ENCODE measurements at places on chromosomes 12 and 14. TPM values are rescaled to one million over a fixed set of nuclear protein-coding genes. Genes with fewer than 3 reads are reported as not detected.

The PLCZ1 gene
- total RNA-seq: not detected

DNA sequence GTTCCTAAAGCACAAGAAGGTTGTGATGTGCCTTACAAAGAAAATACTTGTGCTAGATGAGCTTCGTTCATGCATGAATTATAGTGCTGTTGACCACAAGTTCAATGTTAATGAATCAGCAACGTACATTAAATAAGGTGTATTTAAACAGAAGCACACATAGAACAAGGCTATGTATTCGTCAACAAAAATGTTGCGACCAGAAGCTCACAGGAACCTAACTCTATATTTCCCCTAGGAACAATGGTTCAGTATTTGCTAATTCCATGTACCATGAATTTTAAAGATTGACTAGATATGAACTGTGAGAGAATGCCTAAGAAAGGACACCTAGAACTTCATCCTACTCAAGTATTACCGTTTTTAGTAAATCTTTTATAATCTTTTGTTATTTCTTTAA lies 149.6 kb downstream of the ITPR2 start:
- H3K27me3 ChIP-seq: no peaks in the 10 kb centered on the region
- DNase-seq: no peak
- peaks cover 16% of the 10 kb centered on the region for H3K4me1 ChIP-seq
- no peak overlapping the region for H3K4me3 ChIP-seq
- no peaks in the 10 kb centered on the region for H3K36me3 ChIP-seq

DNA sequence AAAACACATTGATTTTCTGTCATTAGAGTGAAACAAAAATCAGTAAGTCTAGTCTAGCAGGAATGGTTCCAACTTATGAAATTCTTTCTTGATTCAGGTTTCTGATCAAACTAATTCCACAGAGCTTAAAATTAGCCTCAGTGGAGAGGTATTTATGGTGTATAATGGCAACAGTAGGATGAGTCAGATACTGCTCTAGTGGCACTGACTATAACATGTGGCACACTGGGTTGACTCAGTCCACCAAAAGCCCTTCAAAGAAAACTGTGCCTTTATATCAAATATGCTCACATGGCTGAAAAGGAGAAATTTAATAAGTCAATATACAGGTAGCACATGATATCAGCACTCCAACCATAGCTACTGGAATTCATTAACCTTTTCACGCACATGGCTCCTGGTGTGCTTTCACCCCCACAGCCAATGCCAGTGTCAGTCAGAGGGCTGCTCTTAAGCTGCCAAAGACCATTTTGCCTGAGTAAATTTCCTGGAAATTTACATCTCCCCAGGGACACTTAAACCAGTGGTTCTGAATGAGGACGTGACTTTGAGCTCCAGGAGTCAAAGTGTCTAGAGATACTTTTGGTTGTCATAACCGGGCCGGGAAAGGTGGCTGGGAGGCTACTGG lies 21.7 kb upstream of the CATSPERB start:
- DNase-seq: no peak
- no peak overlapping the region for H3K27ac ChIP-seq
- no peaks in the 10 kb centered on the region for H3K4me1 ChIP-seq

- H3K36me3 ChIP-seq: no peaks in the 10 kb centered on the region
- H3K27me3 ChIP-seq: no peaks in the 10 kb centered on the region
- H3K27ac ChIP-seq: no peak overlapping the region
- H3K4me1 ChIP-seq: no peaks in the 10 kb centered on the region
These were observed 593.0 kb downstream of the VRK1 start for GRCh38 chr14:97390096-97390724.

GRCh38 chr14:91267965-91268437 lies 23.5 kb upstream of the GPR68 start:
- H3K4me1 ChIP-seq: no peaks in the 10 kb centered on the region
- DNase-seq: no peak
- H3K27ac ChIP-seq: no peak overlapping the region
- no peak overlapping the region for H3K4me3 ChIP-seq

Data from Panc1 (cell line).